ENCODE measurements at places on chromosomes 7 and 10.

DNA sequence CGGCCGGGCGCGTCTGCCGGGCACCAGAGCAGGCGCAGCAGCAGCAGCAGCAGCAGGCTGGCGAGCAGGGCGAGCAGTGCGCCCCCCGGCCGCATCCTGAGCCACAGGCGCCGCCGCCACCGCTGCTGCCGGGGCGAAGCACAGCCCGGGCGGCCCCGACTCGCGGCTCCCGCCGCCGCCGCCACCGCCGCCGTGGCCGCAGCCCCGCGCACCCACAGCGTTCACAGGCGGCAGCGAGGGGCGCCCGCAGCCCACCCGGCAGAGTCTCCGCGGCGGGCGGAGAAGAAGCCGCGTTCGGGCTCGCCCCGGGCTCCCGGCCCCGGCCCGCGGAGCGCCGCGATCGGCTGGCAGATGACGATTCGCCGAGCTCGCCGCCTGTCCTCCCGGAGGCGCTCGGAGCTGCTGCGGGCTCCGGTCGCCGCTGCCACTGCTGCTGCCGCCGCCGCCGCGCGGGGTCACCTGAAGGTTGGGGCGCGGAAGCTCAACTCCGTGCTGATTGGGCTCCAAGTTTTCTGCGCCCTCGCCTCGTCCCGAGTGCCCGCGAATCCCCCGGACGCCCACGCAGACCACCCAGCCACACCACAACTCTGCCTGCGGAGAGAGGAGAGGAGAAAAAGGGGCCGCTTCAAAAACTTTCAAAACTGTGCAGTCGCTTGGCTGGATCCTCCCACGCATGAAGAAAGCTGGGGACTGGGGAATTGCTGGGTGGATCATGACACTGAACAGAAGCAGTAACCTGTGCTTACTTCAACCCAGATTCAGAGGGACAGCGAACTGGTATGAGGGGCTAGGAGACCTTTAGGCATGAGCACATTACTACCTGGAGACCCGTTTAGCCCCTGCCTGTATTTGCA lies at the start of gene ST8SIA6:
Gene ST8SIA6 (minus strand): TSS at position 435 of the 854 bp plus-strand sequence. CDS start 340 bp downstream, at position 95.
- no peak for DNase-seq

DNA sequence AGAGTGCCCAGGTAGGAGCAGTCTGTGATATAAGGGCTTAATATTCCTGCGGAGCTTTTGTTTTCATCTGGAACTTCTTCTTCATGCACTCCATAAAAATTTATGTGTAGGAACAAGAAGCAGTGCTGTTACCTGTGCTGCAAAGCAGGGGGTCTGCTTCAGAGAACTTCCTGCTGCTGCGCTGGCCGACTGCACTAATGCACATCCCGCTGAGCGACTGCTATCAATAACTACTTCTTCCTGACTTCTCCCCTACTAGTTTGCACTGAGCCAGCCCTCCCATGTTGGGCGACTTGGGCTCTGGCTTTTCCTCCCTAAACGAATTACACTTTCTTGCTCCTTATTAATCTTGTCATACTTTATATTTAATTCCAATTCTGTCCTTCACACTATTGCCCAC lies 150.3 kb downstream of the NEBL start:
- DNase-seq, result no peak

DNA sequence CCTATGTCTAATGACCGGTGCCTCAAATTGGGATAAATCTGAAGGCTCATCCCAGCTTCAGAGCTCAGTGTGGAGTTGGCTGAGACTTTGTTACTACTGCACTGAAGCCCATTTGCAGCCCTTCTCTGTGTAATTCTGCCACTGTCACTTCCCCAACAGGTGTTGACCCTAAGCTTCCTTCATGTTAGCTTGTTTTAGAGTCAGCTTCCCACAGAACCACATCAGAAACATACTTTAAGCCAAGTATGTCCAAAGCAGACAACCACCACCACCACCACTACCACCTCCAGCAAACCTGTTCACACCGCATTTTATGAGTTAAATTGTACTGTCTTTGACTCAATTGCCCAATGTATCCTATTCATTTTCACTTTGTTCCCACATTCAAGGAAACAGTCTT lies 25.2 kb upstream of the GNAT3 start:
- DNase-seq, result no peak

- DNase-seq, result peak; percentile 61
Observed at GRCh38 chr7:151251689-151252560, 3.4 kb upstream of the SMARCD3 start.

GRCh38 chr7:107754642-107755041 lies 10.7 kb downstream of the CBLL1 start:
- DNase-seq, result no peak

- DNase-seq, result no peak
Observed at GRCh38 chr7:96183163-96183670, 138.7 kb downstream of the SLC25A13 start.
